NCI-H1048 (cell line): ENCODE measurements at places on chromosomes 12 and 14.

DNA sequence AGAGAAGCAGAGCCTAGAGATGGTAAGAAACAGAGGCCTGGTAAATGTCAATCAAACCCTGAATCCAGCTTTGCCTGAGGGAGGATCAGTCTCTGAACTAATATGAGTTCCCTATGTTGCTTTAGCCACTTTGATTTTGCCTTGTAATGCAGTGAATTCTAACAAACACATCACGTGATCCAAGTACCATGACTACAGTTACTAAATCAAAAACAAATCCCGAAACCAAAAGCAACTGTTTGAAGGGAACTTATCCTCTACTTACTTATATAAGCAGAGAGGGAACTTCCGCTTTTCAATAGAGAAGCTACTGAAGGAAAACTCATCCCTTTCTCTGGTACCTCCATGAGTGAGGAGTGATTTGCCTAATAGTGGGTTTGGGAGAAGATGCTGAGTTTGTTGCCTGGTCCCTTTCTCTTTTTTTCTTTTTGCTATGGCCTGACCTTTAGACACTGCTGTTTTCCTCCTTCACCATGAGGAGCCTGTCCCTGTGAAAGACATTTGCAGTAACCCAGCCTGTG, 7.7 kb upstream of the PPTC7 start:
- DNase-seq = no peak

- no peak for DNase-seq
Measured at GRCh38 chr14:63745858-63746425, 18.1 kb upstream of the SGPP1 start.

GRCh38 chr12:21542403-21542802, 16.3 kb downstream of the SPX start:
- no peak for DNase-seq

DNA sequence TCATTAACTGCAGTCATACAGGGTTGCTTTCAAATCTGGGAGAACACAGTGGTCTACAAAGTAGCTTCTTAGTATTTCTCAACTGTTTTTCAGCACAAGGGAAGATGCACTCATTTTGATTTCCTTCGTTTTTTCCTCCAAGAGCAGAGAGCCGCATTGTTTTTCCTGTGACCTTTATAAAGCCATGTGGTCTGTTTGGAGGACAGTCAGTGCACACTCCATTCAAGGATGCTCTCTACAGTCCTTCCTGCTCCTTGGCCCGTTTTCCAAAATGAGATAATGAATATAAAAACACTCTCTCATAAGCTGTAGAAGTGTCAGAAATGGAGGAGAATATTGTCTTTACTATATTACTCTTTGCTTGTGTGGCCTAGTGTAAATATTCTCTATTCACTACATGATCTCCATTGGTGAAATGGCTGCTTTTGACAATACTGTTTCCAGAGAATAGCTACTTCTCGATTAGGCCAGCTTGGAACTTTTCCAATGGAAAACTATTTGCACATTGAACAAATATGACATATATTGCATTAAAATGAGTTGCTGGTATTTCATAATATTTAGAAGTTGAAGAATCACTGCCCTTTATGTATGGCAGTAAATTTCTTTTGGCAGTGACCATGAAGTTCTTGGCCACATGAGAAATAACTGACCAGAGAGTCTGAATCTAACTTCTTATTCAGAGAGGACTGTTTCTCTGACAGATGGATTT, 393.1 kb upstream of the RGS6 start:
- DNase-seq = no peak

- DNase-seq = no peak
Measured at GRCh38 chr14:89384023-89384422, 33.0 kb downstream of the FOXN3 start.

GRCh38 chr12:14833952-14834351, 9.4 kb downstream of the ART4 start:
- no peak for DNase-seq

DNA sequence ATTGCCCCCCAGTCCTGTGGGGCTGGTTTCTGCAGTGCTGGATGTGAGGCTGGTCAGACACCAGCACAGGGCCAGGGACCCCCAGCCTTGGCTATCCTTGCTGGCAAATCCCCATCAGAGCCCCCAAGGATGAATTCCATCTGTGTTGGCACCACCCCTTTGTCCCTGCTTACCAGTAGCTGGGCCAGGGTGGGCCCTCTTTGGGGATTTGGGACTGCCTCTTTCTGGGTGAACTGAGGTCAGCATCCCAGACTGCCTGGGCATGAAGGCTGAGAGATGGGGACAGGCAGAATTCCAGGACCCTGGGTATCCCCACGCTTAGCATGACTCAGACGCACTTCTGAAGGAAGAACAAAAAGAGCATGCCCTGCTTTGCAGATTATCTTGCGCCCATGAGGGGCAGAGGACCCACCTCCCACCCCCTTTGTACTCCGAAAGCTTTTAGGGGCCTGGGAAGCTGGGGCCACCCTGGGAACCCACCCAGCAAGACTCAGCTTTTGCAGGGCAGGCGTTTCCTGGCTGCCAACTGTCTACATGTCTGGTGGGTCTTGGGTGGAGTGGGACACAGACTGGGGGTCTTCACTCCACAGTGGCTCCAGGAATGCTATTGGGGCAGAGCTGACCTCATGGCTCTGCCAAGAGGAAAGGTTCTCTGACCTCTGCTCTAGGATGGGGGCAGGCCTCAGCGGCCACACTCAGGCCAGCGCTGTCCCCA, 26.8 kb downstream of the RFLNA start:
- no peak for DNase-seq

DNA sequence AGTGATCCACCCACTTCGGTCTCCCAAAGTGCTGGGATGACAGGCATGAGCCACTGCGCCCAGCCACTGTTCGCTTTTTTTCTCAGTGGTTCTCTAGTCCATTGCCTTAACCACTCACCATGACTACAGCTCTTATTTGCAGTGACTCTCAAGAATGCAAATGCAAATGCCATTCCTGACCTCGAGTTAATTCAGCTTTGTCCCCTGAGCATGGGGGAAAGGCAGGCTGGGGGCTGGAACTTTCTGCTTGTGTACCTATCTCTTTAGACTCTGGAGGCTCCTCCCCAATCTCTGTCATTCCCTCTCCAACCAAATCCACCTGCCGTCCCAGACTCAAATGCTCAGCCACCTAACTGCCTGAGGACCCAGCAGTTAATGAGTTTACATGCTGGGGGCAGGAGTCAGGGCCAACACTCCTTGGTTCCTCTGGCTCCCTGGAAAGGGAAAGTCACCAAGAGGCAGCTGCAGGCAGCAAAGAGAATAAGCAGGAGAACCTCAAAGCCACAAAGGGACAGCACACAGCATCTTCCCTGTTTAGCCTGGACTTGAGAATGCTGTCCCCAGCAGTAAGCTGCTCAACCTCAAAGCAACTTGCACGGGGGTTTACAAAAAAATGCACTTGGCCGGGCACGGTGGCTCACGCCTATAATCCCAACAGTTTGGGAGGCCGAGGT, 5.3 kb upstream of the HNF1A start:
- DNase-seq = no peak

- no peak for DNase-seq
Measured at GRCh38 chr14:95759941-95760340, 46.0 kb upstream of the TCL1A start.

GRCh38 chr14:60848066-60848465, 113.5 kb downstream of the MNAT1 start:
- DNase-seq = no peak

GRCh38 chr12:120072472-120073249, 43.9 kb downstream of the RAB35 start:
- no peak for DNase-seq

DNA sequence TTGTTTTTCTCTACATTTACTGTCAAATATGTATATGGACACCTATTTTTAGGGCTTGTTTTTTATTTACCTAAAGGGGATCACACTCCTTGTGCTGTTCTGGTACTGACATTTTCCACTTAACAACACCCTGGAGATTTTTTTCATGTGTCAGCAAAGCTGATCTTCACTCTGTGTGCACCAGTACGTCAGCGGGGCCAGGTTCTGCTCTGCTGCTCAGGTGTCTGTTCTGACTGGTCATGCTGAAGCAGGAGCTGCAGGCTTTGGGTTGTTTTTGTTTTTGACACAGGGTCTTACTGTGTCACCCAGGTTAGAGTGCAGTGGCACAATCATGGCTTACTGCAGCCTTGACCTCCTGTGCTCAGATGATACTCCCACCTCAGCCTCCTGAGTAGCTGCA, 81.9 kb upstream of the CCND2 start:
- no peak for DNase-seq

GRCh38 chr14:95098984-95099599, 58.2 kb downstream of the DICER1 start:
- DNase-seq = no peak

GRCh38 chr12:88400302-88400701, 180.0 kb downstream of the KITLG start:
- no peak for DNase-seq

DNA sequence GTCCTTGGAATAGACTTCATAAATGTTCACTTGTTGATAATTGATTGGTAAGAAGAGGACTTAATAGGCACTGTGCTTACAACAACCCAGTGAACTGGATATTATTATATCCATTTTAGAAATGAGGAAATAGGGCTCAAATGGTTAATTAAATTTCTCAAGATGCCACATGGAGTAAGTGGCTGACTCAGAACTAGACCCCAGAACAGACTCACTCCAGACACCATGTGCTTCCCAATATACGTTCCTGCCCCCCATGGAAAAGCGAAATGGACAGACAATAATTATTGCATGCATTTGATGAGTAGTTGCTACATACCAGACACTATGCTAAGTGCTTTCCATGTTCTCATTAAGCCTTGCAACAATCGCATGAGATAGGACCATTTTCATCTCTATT, 895 bp upstream of the ANKS1B start:
- no peak for DNase-seq

DNA sequence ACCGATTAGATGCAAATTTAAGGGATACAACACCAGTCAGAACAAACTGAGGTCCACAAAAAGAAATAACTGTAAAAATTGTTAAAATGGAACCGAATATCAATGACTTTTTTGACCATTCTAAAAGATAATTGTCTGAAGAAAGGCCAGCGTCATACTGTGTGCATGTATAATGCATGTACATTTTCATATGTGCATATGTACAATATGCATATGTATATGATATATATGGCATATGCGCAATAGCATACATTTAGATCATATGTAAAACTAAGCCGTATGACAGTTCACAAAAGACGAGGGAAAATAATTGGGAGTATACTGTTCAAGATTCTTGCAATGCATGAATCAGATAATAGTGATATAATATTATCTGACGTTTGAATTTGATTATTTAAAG, 475.8 kb upstream of the TMEM132C start:
- DNase-seq = no peak

DNA sequence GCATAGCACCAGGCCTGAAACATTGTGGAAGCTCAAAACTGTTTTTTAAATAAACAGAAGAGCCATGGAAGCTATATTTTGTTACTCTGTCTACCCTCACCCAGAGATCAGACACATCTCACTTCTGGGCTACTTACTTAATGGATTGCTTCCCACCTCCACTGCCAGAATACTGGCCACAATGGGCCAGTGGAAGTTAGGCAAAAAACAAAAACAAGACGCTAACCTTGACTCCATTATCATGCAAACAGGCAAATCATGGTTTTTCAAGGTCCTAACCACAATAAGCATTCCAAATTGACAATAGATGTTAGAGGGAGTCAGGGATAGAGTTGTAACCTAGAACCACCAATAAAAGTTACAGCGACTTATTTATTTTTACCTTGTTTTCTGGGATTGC, 52.7 kb upstream of the PTCSC3 start:
- no peak for DNase-seq

DNA sequence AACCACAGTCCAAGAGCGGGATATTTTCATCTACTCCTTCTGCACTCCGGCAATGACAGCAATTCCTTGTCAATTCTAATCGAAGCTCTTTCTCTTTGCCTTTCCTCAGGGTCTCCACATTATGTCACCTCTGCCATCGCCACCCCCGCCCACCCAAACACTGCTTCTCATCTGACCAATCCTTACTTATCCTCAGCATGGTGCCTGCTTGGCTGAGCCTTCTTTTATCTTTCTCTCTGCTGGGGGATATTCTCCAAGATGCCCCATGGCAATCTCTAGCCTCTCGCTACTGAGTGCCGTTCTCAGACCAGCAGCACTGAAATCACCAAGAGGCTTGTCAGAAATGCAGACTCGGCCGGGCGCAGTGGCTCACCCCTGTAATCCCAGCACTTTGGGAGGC, 100.6 kb downstream of the PTPRB start:
- no peak for DNase-seq

DNA sequence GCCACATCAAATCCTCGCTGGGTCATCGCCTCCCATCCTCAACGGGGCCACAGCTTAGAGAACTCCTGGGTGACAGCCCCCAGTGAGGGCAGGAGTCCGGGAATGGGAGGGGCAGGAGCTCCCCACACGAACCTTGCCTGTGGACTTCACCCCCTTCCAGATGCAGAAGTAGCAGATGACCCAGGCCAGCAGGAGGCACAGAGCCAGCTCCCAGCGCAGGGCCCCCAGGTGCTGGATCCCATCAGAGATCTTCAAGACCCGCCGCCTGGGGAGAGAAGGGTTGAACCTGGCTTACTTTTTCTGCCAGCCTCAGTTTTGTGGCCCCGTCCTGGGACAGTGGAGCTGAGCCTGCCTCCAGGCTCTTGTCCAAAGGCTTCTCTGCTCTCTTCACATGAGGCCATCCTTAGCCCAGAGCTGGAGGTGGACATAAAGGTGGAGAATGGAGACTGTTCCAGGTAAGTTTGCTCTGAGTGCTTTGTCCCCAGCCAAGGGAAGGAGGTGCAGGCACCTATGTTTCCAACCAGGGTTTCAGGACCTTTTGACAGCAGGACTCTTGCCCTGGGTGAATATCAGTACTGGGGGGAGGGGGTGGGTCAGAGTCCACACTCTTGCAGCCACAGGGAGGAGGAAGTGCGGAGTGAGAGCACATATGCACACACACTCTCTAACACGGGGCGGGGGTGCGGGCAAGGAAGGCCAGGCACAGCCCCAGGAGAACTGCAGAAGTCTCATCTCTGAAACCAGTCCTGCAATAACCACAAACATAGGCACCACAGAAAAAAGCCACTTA, 23.3 kb upstream of the SLC6A12 start:
- no peak for DNase-seq

DNA sequence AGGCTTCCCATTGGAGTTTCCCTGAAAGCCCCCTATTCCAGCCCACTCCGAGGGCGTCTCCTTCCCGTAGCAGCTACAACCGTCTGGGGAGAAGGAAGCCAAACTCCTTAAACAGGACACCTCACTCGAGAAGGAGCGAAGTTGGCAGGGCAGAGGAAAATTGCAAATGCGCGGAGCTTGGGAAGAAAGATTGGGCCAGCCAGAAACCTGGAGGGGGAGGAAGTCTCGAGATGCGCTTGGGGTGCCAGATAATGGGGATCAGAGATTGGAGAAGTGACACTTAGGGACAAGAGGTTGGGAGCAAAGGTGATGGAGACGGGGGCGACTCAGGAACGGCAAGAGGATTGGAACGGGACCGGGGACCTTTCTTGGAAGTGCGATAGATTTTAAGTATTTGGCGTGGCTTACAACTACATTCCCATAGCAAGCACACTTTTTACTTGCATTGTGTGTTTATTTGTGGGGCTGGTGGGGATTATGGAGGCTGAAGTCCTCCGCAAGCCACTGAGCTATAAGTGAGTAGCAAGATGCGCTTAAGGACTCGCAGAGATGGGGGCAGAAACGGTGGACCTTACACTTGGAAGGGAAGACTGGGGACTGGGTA, 926 bp downstream of the HRK start:
- no peak for DNase-seq
